Activated naive CD8-positive, alpha-beta T cell treated with anti-CD3 and anti-CD28 coated beads, Interleukin-2, amount 50 U/mL, for 16 hours (primary cell): ENCODE measurements at places on chromosomes 5 and 9.

DNA sequence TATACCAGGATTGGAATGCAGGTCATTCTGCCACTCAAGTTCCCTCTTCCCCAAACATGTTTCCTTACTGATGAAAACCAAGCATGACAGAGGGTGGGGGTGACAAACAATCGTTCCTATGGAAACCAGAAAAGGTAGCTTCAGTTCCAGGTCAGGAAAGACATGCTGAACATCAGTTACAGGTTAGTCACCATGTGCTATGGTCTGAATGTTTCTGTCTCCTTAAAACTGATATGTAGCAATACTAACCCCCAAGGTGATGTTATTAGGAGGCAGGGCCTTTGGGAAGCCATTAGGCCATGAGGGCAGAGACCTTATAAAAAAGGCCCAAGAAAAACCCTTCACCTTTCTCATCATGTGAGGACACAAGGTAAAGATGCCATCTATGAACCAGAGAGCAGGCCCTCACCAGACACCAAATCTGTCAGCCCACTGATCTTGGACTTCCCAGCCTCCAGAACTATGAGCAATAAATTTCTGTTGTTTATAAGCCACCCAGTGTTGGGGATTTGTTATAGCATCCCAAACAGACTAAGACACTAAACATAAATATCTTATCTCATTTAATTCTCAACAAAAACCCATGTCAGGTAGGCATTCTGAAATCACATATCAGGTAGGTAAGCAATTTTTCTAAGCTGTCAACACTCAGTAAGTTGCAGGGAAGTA is 15.7 kb upstream of the SH3RF2 start:
- no peak for DNase-seq

DNA sequence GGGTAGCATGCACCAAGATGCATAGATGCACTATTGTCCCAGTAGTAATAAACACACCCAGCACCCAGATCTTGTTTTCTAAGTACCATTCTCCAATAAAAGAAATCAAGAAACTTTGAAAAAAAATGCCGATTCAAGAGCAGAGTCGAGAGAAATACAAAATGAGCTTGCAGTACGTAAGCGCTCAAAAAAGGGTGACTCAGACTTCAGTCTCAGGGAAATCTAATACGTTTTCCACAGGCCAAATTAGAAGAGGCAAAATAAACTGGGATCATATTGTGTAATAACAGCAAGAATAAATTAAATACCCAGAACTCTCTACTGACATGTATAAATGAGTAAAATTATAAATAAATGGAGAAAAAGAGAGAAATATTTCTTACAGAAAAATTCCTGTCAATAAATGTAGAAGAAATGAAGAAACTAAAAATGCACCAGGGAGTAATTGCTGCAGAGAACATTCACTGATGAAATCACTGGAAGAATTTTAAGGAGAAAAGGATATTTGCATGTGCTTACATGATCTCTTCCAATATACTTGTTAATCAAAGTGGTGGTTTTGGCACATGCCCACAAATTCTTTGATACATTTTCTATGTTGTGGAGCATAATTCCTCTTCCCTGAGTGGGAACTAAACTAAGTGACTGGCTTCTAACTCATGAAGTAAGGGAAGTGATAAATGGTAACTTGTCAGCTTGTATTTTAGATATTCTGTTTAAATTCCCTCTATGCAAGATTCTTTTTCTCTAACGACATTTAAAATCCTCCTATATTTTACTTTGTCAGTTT is 567.6 kb upstream of the ADAMTS16 start:
- no peak for DNase-seq

- no peak for DNase-seq
These were observed 77.6 kb downstream of the PCDH1 start for GRCh38 chr5:141800617-141801016.

DNA sequence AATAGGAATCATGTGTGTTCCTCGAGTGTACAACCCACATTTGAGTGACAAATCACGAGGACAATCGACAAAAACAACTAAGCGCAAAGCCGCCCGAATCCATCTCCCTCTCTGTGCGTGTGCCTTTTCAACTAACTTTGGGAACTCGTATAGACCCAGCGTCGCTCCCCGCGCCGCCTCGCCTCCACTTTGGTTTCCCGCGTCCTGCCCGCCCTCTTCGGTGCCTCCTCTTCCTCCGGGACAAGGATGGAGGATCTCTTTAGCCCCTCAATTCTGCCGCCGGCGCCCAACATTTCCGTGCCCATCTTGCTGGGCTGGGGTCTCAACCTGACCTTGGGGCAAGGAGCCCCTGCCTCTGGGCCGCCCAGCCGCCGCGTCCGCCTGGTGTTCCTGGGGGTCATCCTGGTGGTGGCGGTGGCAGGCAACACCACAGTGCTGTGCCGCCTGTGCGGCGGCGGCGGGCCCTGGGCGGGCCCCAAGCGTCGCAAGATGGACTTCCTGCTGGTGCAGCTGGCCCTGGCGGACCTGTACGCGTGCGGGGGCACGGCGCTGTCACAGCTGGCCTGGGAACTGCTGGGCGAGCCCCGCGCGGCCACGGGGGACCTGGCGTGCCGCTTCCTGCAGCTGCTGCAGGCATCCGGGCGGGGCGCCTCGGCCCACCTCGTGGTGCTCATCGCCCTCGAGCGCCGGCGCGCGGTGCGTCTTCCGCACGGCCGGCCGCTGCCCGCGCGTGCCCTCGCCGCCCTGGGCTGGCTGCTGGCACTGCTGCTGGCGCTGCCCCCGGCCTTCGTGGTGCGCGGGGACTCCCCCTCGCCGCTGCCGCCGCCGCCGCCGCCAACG is at the start of gene GPR150:
TSS of gene GPR150 (plus strand) at position 58 of the 840 bp plus-strand sequence. CDS start at position 247, 189 bp downstream.
- DNase-seq = peak; percentile 17

DNA sequence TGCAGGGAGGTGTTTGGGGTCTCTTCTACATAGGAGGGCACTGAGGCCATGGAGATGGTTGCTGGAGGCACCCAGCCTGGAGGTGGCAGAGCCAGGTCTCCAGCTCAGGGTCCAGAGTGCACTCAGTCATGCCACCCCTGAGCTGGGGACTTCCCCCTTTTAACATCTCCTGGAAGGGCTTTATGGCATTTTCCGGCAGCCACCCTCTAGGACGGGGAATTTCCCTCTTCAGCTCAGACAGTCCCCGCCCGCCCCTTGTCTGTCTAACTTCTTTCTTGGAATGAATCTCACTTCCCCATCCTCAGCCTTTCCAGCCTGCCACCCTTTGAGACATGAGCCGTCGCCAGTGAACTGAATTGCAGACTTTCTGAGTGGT is 49.9 kb downstream of the COL15A1 start:
- no peak for DNase-seq

GRCh38 chr5:118371973-118372831 is 616.1 kb downstream of the DTWD2 start:
- no peak for DNase-seq

DNA sequence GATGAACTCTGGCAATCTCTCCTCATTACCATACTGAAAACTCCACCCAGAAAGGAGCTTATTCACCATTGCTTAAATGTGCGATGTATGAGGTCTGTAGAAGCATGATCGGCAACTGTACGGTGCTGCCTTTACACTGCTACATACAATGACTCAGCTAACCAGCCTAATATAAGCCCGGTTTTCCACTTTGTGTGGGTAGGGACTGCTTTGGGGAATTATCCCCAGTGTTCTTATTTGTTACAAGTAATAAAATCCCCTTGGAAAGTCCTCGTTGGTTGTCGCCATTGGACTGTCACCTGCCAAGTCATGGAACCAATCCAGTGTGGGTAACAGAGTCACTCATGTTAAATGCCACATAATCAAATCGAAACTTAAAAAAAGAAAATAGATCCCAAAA is 23.5 kb upstream of the TENT2 start:
- no peak for DNase-seq

DNA sequence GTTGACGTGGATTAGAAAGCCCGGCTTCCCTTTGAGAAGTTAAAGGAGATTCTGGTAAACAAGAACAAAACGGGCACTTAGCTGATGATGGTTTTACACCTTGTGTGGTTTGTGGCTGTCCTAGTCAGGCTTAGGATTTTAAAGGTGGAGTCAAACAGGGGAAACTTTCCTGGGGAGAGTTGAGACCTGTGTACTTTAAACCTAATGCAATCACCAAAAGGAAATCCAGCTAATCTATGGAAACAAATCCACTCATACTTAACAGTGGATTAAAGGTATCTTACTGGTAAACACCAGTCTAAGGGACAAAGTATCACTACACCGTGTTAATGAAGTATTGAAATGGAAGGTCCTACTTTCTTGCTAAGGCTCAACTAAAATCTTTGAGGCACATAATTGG is 150.3 kb upstream of the PCA3 start:
- no peak for DNase-seq

- DNase-seq = no peak
These were observed 112.7 kb downstream of the OSTF1 start for GRCh38 chr9:75200892-75201470.
